ENCODE measurements at places on chromosomes 7 and 10.

DNA sequence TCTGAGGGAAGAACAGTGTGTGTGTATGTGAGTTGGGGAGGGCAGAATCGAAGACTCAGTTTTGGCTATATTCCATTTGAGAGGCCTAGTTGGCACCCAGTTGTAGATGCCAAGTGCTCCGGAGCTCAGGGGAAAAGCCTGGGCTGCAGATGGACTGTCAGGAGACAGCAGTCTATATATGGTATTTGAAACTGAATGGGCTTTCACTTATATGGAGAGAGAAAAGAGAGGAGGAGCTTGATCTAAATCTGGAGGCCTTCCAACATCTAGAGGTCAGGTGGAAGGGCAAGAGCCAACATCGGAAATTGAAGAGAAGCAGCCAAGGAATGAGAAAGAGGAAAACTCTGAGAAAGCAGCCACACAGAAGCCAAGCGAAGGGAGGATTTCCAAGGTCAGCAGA lies 350.8 kb upstream of the BMPER start:
- no peak for DNase-seq

DNA sequence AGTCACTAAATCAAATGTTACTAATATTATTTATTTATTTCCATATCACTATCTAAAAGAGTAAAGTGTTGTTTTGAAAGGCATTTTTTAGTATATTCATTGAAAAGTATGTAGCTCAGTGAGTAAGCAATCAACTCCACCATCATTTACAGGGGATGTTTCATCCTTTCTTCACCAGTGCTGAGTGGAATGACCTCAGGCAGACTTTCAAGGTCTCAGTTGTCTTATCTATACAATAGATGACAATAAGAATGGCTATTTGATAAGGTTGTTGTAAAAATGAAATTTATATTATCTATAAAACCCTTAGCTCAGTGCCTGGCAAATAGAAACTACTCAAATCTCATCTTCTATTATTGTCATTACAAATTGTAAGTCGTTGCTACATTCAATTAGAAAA lies 204.3 kb upstream of the CSTF2T start:
- no peak for DNase-seq

- no peak for DNase-seq
Observed at GRCh38 chr10:103659674-103660363, 166.3 kb downstream of the NEURL1 start.

DNA sequence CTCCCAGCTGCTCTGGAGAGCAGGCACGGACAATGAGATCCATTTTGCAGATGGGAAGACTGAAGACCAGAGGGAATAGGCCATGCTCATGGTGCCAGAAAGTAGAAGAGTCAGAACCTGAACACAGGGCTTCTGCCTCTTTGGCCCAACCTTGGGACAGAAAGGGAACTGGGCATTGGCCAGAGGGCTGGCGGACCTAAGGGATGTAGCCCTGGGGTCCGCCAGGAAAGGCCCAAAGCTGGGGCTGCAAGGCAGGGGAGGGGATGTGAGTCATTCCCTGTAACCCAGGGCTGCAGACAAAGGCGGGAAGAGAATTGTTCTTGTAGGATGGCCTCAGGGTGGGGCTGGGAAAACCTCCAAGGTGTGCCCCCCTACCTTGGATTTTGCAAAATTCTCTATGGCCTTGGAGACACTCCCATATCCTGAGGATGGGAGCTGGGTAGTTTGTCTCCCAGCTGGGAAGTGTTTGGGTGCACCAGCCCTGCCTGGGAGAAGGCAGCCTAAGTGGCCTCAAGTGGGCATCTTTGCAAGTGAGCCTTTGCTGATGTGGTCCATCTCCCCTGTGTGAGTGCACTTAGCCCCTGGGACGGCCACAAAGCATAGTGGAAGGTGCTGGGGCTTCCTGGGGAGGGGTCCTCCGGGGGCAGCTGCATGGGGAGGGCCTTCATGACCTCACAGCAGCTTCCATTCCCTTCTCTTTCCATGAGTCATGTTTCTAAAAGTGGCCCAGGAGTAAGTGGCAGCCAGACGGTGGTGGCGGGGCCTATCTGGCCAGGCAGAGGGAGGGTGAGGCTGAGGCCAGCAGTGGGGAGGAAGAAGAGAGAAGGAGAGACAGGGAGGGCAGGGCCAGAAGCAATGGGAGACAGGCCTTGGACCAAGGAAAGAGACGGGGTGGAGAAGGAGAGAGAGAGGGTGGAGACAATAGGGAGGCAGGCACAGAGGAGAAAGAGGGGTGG lies 9.2 kb downstream of the AQP1 start:
- DNase-seq = peak; percentile 71

- DNase-seq = no peak
Observed at GRCh38 chr10:126661841-126662515, 8.5 kb downstream of the C10orf90 start.

GRCh38 chr7:44163591-44163990 lies 22.5 kb upstream of the MYL7 start:
- DNase-seq = no peak

DNA sequence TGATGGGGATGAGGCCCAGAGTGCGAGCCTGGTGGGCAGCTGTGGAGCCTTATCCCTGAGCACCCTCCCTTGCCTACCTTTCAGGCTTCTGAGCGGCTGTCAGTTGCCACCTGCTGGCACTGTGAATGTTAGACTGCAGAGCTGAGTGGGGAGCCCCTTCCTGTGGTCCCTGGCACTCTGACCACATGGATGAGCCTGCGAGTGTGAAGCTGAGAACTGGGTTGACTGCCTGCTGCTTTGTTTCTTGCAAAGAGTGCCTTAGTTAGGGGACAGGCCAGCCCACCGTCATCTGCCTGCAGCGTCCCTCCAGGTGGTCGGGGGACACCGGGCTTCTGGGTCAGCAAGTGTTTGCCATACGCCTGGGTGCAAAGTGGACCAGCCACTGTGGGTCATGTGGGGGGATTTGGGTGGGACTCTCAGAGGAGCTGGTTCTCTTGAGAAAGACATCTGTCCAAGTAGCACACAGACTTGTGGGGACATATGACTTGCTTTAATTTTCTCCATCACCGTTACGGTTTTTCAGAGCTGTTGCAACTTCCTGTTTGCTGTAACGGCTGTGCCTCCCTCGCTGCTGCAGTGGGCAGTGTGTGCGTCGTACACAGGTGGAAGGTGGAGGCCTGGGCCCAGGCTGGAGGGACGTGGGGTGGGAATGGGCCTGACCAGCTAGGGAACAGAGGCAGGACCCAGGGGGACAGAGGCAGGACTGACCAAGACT lies 13.7 kb downstream of the INPP5A start:
- peak; percentile 84 for DNase-seq

- DNase-seq = no peak
Observed at GRCh38 chr7:90846192-90846591, 250.1 kb downstream of the CDK14 start.

- DNase-seq = no peak
Observed at GRCh38 chr7:73828107-73828803, 2.5 kb upstream of the CLDN4 start.

- no peak for DNase-seq
Observed at GRCh38 chr7:41994746-41995110, 242.3 kb downstream of the GLI3 start.

DNA sequence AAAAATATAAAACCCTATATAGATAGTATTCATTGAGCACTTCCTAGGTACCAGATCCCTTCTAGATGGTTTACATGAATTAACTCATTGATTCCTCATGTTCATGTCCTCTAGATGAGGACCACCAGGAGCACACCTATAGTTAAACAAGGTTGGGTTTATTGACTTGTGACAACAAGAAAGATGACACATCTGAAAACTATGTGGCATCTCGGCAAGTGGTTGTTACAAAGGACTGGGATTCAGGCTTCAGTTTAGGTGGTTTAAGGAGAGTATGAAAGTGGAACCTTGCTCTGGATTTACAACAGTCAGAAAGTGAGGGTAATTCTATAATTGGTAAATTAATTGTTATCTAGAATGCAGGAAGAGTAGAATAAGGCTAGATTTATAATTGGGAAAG lies 99.0 kb upstream of the PHF14 start:
- no peak for DNase-seq

GRCh38 chr10:133082685-133083421 lies 4.9 kb upstream of the ADGRA1 start:
- no peak for DNase-seq

DNA sequence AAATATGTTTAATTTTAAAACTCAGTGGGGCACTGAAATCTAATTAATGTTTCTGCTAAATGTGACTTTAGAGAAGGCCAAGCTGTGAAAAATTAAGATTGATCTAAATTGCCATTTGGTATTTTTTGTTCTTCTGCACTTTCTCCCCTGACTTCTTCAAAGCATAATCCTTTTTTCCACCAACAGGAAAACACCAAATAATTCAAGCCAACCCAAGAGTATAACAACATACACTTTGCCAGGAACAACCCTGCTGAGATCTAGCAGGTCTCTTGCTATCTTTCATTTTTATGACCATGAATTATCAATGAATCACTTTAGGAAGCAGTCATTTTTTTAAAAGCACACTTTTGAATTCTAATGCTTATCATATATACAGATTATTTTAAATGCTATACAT lies 100.1 kb downstream of the USP6NL start:
- DNase-seq = no peak

DNA sequence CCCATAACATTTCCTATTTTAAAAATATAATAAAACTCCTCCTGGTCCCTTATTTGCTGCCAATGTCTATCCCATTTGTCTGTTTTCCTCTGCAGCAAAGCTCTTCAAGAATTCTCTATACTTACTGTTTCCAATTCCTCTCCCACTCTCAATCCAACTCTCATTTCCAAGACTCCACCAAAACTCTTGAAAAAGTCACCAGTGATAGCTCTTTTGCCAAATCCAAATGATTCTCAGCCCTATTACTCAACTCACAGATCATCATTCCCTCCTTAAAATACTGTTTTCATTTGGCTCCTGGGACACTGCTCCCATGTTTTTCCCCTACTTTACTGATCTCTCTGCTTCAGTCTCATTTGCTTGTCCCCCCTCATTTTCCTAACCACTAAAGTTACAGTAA lies 139.4 kb downstream of the HIBADH start:
- no peak for DNase-seq

DNA sequence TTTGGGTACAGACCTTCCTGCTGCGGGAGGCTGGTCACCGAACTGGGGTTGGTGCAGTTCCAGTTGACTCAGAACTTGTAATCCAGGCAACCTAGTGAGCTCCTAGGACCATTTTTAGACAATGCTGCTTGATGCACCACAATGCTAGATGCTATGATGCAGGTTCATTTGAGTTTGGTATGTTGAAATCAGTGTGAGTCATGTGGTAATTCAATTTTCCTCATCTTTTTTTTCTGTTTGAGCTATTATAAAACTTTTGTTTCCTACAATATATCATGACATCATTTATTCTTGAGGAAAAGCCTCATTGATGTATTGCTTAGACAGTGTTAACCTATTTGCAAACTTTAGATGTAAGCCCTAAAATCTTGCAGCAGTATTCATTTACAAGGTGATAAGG lies 40.9 kb upstream of the MTPN start:
- DNase-seq = no peak

GRCh38 chr7:144817001-144817400 lies 18.9 kb downstream of the TPK1 start:
- no peak for DNase-seq

- DNase-seq = no peak
Observed at GRCh38 chr7:80614851-80615271, 23.6 kb upstream of the CD36 start.

- DNase-seq = no peak
Observed at GRCh38 chr7:94367949-94368348, 26.7 kb upstream of the COL1A2 start.

GRCh38 chr7:66308411-66308810 lies 103.3 kb downstream of the TPST1 start:
- DNase-seq = no peak

DNA sequence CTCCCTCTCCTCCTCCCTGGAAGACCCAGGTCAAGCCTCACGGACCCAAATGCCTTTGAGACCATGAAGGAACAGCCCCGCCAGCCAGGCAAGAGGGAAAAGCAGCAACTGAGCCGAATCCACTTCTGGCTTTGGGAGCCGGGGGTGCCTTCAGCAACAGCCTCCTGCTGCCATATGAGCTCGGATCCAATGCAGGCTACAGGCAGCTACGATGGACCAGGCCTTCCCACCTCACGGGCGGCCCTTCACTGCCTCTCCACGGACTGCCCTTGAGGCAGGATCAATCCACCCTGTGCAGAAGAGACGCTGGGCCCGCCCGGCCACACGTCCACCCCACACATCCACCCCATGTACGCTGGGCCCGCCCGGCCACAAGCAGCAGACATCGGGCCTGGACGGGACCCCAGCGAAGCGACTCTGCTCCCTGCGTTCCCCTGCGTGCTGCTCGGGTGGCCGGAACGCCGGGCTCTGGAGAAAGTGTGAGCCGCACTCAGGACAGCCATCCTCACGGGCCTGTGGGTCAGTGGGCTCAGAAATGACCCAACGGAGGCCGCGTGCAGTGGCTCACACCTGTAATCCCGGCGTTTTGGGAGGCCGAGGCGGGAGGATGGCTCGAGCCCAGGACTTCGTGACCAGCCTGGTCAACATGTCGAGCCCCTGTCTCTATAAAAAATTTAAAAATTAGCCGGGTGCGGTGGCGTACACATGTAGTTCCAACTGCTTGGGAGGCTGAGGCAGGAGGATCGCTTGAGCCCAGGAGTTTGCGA lies 82.0 kb downstream of the FOXL3 start:
- peak; percentile 85 for DNase-seq

- DNase-seq = no peak
Observed at GRCh38 chr10:59432207-59432900, 70.0 kb upstream of the FAM13C start.

- no peak for DNase-seq
Observed at GRCh38 chr10:133523631-133524203, 3.4 kb upstream of the CYP2E1 start.

GRCh38 chr7:129824291-129825208 lies 128.2 kb downstream of the UBE2H start:
- no peak for DNase-seq

- DNase-seq = no peak
Observed at GRCh38 chr7:29105752-29106668, 40.3 kb downstream of the CPVL start.

DNA sequence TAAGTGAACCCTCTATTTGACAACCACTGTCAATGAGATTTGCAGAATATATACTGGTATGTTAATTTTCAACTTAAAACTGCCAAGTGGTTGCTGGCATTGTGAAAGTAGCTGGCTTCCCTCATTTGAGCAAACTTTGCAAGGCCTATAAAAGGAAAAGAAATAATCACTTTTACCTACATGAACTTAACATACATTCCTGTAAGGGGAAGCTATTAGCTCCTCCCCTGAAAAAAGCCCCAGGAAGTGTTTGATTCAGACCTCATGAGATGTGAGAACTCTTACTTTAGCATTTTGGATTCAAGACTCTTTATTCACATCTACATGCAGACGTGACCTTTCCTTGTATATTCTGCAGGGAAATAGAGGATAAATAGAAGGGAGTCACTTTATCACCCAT lies 175.6 kb downstream of the OTUD1 start:
- DNase-seq = no peak

GRCh38 chr10:133379152-133379800 lies at the start of gene PAOX:
Gene PAOX (plus strand): TSS chr10:133379262. CDS start chr10:133379317, 55 bp downstream.
- DNase-seq = no peak

DNA sequence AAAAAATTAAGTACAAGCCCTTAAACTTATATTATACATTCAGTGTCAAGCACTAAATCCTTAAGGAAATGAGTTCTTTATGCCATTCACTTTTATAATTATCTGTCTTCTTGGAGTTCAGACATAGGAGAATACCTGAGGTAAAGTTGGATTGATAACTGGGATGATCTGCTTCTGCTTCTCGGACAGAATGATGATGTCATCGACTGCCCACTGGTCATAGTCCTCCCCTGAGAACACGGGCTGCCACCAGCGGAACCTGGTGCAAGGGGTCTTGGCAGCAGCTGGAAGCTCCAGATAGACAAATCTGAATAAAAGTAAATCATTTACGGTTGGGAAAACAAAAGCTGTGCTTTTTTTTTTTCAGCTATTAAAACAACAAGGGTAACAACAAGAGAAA lies 148.2 kb upstream of the SLC26A5 start:
- no peak for DNase-seq

Data from chondrocyte (in vitro differentiated cells).